Dermis blood vessel endothelial cell (primary cell): ENCODE measurements at places on chromosomes 3 and 15.

- no peak for DNase-seq
Observed at GRCh38 chr15:76942331-76942730, 10.8 kb downstream of the RCN2 start.

- peak; percentile 74 for DNase-seq
Observed at GRCh38 chr15:67820992-67821783, 4.1 kb upstream of the SKOR1 start.

DNA sequence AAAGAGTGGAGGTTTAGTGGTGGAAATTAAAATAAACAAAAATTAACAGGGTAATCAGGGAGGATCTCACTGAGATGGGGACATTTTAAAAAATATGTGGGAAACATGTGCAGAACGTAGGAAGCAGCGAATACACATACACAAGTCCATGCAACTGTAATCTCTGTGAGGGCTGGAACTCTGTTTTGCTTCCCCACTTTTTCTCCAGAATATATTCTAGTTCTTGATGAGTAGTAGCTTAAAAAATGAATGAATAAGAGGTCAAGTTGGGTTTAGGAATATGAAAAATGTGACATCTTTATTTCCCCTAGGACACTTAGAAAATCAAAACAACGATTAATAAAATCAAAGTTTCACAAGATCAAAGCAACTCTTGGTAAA is 312.2 kb upstream of the ZNF717 start:
- DNase-seq, result no peak

DNA sequence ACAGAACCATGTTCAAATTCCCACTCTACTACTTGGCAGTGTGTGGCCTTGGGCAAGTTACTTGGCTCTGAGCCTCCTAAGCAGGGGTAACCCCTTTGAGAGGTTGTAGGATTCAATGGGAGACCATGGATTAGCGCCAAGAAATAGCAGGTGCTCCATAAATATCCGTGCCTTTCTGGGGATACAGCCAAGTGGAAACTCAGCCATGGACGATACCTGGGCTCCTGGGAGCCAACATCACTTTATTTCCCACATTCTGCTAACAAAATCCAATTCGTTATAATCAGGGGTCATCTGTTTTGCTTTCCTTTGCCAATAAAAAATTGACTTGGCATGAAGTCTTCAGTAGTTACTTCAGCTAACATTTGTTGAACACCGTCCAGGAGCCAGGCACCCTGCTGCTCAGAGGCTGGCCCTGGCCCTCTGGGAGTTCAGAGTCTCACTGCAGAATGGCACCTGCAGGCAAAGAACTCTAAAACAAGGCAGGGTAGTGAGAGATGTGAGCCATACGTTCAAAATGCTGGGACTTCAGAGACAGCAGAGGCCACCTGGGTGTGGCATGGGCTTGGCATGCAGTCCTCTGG is 42.3 kb downstream of the ZDHHC19 start:
- no peak for DNase-seq

DNA sequence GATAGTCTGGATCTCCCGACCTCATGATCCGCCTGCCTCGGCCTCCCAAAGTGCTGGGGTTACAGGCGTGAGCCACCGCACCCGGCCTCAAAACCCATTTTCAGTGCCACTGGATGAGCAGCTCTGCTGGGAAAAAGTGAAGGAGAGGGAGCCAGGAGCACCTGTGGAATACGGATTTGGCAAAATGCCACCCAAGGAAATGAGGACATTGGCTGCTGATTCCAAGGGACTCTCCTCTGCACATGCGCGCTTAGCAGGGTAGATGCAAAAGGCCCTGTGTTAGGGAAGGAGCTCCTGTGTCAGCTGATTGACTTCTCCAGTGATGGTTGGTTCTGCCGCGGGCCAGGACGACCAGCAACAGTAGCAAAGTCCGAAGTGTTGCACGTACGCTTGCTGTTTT is 43.4 kb upstream of the IGF1R start:
- peak; percentile 43 for DNase-seq

DNA sequence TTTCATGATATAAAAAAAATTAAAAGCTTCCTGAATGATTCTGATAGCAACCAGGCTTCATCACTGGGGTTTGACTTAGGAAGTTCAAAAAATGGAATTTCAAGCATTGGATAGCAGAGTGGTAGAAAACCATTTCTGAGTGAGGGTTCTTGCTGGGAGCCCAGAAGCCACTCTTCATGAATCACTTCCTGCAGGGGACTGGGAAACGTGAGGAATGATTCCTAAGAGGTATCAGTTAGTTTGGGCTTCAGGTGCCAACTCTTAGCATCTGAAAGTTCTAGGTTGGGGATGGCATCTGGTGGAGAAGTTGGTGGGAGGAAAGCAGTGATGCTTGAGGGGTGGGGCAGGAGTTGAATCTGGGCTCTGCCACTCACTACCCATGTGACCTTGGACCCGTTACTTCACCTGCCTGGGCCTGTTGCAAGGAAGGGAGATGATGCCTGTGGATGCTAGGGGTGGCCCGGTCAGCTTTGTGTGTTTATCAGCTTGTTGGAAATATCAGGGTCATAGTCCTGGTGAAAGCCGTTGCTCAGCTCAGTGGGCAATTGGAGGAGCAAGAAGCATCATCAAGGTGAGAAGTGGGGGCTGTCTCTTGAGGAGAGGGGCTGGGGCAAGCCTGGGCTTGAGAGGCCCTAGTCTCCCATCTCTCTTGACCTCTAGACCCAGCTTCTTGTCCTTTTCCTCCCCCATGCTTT is 37.0 kb upstream of the TNFAIP8L3 start:
- peak; percentile 45 for DNase-seq
